Activated T-helper 9 cell treated with anti-CD3 and anti-CD28 coated beads, Interleukin-2, amount 50 U/mL, for 16 hours (primary cell): ENCODE measurements at places on chromosomes 4 and X.

DNA sequence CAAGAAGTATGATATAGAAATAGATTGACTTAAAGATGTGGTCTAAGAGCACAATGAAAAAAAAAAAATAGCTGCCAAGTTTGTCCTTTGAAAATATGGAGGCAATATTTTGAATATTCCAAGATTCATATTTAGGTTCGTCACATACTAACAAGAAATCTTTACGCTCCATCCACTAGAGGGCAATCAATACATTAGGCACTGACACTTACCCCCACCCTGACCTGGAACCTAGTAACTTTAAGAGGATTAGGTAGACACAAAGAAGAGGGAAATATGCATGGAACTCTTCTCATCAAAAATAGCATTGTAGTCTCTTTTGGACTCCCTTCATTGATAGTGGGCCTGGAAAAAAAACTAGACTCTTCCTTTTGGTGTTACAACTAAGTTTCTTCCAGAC lies 1108.1 kb downstream of the PCDH19 start:
- DNase-seq, result no peak

DNA sequence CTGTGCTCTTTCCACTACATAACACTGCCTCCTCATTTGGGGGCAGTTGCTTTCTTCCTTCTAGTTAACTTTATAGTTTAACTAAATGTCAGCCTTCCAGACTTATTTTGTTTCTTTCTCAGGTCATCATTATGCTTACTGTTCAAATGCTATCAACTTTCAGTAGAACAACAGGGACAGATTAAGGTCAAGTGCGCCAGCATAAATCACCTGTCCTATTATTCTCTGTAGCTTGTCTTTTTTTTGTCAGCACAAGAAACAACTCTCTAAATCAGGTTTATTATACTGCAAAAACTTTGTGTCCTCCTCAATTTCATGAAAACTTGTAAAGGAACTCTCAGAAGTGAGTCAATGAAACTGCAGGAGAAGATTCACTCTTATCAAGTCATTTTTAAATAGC lies 19.6 kb downstream of the SPANXA2 start:
- no peak for DNase-seq

DNA sequence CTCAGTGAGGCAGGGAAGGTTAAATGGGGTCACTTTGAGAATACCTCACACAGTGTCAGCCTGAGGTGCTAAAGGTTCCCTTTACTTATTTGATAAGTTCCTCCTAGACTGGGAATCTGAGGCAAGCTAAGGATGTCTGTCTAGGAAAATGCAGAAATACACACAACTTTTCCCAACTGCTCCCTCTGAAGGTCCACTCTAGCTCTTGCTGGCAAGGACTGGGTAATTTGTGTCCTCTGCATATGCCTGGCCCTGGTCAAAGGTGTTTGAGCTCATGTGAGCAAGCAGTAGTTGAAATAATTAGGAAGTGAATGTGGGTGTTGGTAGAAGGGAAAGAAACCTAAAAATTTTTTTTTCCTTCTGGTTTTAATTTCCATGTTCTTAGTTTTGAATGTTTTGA lies 21.3 kb downstream of the TXLNG start:
- DNase-seq, result no peak

DNA sequence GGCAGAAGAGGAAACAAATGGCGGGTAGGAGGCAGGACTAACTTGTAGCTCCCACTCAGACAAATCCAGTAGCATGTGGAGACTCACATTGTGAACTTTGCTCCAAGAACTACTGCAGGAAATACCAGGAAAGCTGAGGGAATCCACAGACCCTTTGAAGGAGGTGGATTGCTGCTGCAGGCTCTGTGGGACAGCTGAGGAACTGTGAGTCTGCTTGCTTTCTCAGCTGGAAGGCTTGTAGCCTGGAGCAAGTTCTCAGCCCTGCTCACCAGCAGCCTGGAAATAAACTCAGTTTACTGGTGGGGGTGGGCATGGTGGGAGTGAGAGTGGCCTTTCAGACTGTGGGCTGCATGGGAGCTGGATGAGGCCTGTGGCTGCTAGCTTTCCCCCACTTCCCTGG lies 16.0 kb downstream of the RTL3 start:
- DNase-seq, result no peak

DNA sequence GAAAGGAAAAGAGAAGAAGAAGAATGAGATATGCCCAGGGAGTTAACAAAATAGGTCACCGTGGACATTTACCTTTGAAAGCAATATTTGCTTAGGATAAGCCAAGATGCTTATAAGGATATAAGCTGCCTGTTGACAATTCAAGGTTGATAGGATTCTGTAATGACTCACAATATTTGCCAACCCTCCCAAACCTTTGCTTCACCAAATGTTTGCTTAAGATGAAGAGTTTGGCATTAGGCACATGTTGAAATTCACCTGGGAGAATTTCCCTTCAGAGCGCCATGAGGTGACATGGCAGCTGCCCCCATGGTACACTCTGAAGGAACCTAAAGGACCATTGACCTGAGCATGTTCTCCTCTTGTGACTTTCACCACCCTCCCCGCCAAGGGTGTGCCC lies 4.6 kb downstream of the PALLD start:
- no peak for DNase-seq

DNA sequence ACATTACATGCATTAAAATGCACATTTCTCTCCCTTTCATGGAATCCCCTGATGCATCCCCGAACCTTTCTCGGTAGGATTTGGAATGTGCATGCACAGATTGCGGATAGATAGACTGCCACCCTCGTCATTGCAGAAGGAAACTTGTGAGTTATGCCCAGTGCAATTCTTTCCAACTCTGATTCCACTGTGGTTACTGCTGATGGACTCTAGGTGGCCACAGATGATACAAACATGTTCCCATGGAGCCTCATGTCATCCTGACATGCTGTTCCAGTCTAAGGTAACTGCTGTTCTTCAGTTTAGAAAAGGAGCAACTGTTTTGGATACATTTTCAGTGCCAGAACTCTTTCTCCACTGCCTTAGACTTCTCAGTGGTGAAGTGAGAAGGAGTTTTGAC lies 9.1 kb upstream of the VCX3B start:
- DNase-seq, result no peak

GRCh38 chr4:172892300-172892699 lies 276.3 kb upstream of the GALNT7 start:
- DNase-seq, result no peak

- DNase-seq, result no peak
Observed at GRCh38 chrX:150625097-150625496, 56.7 kb downstream of the MTM1 start.

GRCh38 chr4:90845777-90846176 lies 718.6 kb downstream of the CCSER1 start:
- no peak for DNase-seq

DNA sequence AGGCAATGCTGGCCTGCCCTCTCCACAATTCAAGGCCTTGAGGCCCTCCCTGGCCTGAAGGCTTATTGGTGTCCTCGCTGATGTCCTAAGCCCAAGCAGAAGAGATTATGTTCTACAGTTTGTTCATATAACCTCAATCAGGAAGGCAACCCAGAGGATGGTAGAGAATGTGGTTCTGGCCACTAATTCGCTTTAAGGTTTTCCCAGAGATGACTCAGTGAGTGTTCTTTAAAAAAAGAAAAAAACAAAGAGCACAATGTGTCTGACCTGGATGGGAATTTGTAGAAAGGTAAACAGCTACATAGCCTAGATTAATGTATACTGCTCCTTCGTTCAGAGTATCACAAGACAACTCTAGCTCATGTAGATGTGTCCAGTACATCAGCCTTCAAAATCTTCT lies 66.0 kb downstream of the MANBA start:
- DNase-seq, result no peak

DNA sequence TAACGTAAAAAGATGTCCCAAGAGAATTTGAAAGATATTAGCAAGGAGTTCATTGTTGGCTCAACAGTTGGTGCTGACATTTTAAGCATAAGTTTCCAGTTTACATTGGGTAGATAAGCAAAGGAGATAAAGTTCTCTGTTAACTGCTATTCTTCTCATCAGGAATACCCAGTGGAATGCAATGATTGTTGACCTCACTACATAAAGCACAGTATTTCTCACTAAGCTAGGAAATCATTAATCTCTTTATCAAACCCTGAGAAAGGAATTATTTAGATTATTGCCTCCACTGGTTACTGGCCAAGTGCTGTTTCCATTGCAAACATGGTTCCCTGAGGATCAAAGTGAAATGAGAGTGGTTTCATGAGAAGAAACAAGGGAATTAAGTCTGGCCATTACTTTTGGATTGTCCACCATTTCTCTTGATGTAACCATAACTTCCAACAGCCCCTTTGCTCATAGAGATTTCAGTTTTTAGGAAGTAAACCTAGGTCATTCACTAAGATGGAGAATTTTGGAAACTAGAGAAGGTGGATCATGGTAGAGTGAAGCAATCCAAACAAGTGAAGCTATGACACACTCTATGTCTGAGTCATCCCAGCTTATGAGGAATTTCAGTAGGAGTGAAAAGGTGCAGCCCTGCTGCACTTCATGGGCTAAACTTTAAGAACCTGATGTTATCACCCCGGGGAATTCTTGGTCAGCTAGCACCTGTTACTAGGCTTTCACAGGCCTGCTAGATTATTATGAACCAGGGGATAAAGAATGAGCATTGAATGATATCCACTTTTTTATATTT lies 163.4 kb downstream of the AREG start:
- DNase-seq, result no peak

DNA sequence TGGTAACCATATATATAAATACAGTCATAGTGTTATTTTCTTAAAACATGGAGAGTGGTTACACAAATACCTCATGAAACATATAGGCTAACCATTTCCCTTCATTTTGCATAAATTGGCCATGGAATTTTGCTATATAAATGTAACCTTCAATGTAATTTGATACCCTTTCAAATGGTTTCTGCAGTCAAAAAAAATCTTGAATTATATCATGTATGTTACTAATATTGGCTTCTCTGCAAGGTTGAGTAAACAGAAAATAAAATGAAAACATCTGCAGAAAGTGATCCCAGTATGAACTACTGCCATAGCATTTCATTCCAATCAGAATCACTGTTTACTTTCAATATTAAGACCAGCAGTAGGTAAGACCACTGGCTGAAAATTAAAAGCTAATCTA lies 1165.9 kb upstream of the TENM3 start:
- no peak for DNase-seq

- no peak for DNase-seq
Observed at GRCh38 chr4:88623097-88623496, 30.8 kb downstream of the HERC3 start.
